ENCODE measurements at places on chromosomes 12 and 14.

DNA sequence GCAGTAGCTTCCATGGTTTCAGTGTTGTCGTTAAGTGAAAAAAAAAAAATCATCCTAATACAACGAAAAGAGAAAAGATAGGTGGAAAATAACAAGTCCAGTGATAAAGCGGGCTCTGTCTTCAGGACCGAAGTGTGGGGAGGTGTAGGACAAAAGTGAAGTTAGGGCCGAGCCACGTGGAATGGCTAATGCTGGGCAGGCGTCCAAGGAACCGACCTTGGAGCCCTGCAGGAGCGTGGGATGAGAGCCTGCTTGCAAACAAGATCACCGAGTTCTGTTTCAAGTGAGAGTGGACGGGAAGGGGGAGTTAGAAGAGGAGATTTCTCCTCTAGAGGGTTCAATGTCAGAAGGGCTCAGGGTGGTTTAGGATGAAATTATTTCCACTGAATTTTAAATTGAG, 22.2 kb downstream of the A2ML1 start:
- DNase-seq, result no peak

DNA sequence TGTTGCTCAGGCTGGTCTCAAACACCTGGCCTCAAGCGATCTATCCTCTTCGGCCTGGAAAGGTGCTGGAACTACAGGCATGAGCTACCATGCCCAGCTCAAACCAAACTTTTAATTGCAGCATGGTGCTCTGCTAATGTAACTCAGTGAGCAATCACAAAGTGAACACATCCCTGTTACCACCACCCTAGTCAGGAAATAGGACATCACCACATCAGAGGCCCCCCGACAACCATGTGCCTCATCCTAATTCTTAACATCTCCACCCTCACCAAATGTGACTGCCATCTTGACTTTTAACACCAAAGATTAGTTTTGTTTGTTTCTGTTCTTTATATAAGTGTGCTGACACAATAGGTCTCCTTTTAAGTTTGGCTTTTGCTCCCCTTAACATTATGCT, 22.8 kb upstream of the SDR39U1 start:
- no peak for DNase-seq

DNA sequence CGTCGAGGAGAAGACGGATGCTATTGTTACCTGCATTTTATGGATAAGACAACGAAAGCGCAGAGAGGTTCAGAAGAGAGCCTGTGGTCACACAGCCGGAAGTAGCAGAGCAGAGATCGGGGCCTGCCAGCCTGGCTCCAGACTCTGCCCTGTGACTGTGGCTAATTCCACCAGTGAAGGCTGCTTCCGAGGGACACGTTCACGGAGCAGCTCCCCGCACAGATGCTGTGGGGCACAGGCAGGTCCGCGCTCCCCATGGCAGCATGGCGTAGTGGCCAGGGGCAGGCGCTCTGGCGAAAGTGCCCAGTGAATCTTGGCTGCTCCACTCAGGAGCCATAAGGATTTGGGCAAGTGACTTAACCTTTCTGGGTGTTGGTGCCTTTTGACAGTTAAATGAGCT, 9.8 kb downstream of the RIMBP2 start:
- DNase-seq, result no peak

DNA sequence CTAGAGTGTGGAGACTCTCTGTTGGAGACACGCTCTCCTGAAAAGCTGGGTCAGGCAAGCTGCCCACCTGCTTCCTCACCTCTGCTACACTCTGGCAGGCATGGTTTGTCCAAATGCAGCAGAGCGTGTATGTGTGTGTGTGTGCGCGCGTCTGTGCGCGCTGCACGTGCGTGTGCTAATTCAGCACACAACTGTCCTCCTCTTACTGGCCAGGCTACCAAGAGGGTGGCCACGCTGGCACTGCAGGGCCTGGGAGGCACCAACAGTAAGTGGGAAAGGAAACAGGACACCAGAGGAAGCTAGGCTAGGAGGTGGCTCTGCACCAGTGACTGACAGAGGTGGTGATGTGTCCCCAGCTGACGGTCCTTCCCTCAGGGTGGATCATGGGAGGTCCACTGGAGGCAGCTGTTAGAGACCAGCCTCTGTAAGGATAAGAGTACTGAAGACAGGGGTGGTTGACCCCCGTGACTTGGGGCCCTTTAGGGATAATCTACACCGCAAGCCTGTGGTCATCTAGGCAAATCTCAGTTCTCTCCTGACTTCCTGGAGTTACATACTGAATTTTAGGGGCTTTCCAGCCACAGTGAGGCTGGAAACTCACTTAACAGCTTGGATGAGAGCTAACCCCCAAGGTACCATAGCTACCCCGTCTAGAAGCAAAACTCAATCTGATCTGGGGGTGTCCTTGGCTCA, 15.6 kb upstream of the TFCP2 start:
- no peak for DNase-seq

DNA sequence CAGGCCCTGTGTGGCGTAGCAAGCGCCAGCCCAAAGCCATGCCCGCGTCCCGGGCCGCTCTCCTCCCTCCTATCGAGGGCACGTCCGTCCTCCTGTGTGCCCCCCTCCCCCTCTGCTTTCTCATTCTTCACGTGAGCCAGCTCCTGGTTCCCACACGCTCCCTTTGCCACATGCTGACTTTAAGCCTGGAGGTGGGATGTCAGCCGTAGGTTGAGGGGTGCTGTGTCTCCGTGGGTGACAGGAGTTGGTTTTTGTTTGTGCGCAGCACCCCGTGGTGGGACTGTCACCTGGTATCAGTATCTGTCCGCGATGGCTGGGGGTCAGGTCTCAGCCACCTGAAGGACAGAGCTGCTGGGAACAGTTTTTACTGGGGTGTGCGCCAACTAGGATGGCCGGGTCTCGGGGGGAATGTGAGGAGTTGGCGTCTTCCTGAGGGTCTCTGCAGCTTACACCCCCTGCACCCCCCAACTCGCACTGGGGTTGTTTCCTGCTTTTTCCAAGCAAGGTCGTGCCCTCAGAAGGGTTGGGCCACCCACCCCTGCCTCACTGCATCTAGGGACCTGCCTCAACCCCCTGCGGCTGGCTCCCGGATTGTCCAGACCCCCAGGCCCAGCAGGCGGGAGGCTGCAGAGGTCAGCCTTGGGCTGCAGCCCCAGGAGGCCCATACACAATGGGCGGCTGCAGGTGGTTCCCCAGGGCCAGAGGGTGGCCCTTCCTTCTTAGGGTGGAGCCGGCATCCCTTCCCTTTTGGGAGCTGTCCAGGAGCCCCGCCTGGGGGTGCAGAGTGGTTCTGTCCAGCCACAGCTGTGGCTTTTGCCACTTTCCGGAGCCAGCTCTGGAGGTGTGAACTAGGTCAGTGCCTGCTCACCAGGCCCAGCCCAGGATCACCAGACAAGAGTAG, 7.3 kb downstream of the ULK1 start:
- no peak for DNase-seq

GRCh38 chr12:108689314-108690190, 41.8 kb downstream of the CORO1C start:
- peak; percentile 82 for DNase-seq

GRCh38 chr12:14846876-14847580, 3.7 kb upstream of the ART4 start:
- peak; percentile 4 for DNase-seq

DNA sequence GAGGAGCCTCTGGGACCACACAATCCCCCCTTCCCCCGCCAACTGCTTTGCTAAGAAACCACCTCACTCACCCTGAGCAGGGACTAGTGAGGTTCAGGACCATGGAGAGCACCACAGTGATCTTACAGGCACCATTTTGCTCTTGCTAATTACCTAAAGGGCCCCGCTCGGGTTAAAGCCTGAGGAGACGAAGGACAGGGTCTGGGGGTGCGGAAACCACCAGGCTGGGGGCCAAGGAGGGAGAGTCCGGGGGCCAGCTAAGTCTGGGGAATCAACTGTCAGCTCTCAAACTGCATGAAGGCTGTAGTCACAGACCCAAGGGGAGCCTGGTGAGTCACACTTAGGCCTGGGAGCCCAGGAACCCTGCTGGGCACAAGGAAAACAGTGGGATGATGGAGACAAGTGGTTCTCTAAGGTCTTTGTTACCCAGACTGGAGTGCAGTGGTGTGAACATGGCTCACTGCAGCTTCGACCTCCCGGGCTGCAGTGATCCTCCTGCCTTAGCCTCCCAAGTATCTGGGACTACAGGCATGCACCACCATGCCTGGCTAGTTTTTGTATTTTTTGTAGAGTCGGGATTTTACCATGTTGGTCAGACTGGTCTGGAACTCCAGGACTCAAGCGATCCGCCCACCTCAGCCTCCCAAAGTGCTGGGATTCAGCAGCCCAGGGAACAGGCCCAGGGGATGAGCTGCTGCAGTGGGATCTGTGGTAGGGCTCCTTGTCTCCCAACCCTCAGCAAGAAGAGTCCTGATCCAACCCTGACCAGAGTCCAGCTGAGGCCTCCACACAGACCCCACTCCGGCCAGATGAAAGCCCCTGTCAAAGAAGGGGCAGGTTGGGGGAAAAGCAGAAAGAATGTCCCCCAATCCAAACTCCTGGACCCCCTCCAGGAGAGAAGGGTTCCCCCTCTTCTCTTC, 98.8 kb downstream of the CALM1 start:
- DNase-seq, result peak; percentile 8

Measured in hematopoietic multipotent progenitor cell treated with erythropoietin and hydrocortisone succinate and interleukin-3 and kit ligand, for 17 days (in vitro differentiated cells).